Epithelial cell of umbilical artery (primary cell): ENCODE measurements at places on chromosomes 4 and X. TPM values are rescaled to one million over a fixed set of nuclear protein-coding genes. Genes with fewer than 3 reads are reported as not detected.

PLK4 gene
- total RNA-seq: 15.6 and 21.1 TPM in 2 replicates

FBXW7 gene
- total RNA-seq: 80.9 and 123 TPM in 2 replicates

KIAA1210 gene
- total RNA-seq: not detected in 2 replicates

DRP2 gene
- 0.15 and 0.32 TPM in 2 replicates for total RNA-seq

ZXDA gene
- total RNA-seq: 5.5 and 7.0 TPM in 2 replicates
